ENCODE measurements at places on chromosomes 1 and 21.

DNA sequence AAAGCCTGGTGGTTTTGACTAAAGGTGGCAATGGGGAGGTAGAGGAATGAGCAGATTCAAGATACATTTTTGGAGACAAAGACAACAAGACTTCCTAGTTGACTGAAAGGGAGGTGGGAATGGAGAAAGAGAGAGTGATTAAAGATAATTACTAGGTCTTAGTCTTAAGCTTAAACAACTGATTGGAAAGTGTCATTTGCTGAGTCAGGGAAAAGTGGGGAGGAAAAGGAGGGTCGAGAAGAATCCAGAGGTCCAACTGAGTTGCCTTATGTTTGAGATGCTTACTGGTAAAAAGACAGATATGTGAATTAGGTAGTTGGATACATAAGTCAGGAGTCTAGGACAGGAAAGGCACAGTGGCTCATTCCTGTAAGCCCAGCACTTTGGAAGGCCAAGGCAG lies 179.3 kb downstream of the RGS7 start:
- no peak for DNase-seq

- no peak for DNase-seq
Observed at GRCh38 chr1:1763657-1764621, 14.3 kb downstream of the NADK start.

DNA sequence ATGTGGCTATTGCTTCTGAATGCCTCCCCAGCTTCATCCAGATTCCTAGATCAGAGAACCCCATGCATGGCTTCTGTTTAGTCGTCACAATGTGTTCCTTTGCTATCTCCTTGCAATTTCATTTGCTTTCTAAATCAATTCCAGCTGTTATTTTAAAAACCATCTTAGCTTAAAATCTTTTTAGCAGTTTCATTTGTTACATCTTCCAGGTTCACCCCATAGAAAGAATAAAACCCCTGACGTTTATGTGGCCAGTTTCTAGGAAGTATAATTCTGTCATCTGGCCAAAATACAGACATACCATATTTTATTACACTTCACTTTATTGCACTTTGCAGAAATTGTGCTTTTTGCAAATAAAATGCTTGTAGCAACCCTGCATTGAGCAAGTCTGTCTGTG lies 278.4 kb downstream of the PTPRC start:
- DNase-seq: no peak

GRCh38 chr1:55064861-55065263 lies 25.5 kb downstream of the PCSK9 start:
- DNase-seq: peak; percentile 97

DNA sequence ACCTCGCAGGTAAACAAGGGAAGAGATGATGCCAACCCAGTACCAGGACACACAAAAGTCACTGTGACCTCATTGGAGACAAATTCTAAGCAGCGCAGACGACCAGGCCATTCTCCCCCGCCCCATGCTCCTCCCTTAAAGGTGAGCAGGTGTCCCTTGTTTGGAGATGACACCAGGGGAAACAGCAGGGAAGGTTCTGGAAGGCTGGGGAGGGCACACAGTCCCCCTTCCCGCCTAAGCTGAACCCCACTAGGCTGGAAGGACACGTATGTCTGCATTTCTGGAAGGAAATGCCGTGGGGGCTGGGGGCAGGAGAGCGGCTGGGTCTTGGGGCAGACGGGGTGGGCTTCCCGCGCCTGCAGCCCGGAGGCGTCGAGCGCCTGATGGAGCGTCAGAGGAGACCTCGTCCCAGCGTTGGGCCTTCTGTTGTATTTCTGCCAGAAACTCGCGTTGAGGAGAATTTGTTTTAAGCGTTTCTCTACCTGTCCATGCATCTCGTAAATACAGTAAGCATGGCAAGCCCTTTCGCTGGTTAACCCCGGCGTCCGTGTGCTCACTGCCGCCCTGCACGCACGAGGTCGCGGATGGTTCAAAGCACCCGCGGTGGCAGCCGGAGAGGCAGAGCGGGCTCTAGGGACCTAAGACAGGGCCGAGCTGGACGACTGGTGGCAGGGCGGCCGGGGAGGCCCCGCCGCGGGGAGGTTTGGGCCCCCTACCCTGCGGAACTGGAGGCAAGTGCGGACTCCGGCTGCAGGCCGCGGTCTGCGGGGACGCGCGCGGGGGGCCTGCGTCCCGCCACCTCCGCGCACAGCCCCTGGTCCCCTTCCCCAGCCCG lies 1.2 kb upstream of the LHX4 start:
- no peak for DNase-seq

DNA sequence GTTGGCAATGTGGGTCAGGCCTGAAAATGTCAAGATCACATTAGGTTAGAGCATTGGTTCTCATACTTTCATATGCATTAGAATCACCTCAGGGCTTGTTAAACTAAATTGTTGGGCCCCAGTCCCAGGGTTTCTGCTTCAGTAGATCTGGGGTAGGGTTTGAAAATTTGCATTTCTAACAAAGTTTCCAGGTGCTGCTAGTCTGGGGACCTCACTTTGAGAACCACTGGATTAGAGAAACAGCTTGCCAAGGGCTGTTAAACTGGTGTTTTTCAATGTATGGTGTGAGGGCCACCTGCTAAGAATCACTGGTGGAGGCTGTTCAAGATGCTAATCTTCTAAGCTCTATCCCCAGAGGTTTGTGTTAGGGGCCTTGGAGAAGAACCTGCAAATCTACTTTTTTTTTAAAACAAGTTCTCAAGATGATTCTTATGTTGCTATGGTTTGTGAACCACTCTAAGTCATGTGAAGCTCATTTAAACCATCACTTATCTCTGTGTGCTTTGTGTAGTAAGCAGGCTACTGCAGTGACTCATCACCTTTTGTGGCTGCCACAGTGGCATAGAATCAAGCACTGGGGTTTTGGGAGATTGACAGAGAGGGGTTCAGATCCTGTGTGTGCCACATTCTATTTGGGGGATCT lies 152.2 kb downstream of the S1PR1 start:
- no peak for DNase-seq

- no peak for DNase-seq
Observed at GRCh38 chr1:208190784-208191183, 53.4 kb downstream of the PLXNA2 start.

GRCh38 chr1:191969290-191969689 lies 189.0 kb upstream of the RGS18 start:
- no peak for DNase-seq

GRCh38 chr1:155092641-155093040 lies 14.0 kb downstream of the EFNA3 start:
- DNase-seq: no peak

GRCh38 chr1:178092878-178093493 lies 918 bp upstream of the RASAL2 start:
- no peak for DNase-seq

DNA sequence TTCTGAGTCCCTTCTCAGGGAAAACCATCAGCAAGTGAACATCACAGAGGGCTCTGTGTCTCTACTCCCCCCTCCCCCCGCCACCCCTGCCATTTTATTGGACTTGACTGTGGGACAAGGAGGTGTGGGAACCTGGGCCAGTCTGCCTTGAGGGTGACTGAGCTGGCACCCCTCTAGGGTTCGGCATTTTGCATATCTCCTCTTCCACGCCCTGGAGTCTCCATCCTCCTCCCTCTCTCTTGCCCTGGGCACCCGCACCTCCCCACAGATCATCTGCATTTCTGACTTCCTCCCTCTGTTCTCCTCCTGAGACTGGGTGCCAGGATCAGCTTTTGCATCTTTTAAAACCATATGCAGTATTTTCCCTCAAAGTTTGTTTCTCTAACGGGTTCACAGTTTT lies 107.1 kb upstream of the ERRFI1 start:
- DNase-seq: no peak

DNA sequence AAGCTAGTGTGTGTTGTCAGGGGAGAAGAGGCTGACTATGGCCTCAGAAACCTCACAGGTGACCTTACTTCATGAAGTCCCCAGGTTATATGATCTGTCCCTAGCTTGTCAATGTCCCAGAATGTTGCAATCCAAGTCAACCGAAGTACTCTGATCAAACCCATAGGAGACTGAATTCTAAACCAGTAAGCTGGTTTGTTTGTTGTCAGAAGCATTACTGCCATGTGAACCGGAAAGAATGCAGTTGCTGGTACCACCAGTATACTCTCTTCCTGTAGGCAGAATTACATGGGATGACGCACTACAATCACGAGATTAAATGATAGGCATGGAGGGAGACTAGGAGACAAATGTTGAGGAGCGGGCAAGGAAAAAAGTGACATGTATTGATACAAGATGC lies 26.1 kb upstream of the MAN1A2 start:
- DNase-seq: no peak

- DNase-seq: no peak
Observed at GRCh38 chr21:14744368-14744767, 198.3 kb upstream of the SAMSN1 start.

- DNase-seq: no peak
Observed at GRCh38 chr1:169488157-169488556, 2.4 kb upstream of the SLC19A2 start.

DNA sequence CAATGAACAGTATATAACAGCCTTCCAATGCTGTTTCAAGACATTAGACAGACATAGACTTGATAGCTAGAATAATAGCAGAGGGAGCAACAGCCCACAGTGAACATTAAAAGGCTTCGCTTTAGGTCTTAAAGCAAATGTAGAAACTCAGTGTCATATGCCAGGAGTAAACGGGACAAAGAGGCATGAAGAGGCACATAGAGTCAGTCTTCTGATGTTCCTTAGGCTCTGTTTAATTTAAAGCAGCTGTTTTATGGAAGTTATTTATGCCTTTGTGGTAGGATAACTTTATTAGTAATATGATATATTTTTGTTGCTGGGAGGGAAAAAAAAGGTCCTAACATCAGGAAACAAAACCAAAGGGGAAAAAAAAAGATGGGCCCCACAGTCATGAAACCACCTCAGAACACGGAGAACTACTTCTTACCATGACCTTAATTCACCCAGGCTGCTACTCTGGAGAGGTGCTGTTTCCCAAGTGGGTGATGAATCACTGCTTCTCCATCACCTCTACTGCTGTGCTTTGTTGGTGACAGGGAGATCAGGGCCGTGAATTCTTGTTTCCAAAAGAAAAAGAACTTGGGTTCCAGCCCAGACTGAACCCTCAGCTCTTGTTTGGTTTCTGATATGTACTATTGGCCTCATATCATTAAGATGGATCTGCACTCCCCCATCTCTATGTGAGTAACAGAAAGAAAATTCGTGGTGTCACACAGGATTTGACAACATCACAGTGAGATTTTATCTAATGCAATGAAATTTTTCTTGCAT lies 616.9 kb downstream of the KIF26B start:
- no peak for DNase-seq

DNA sequence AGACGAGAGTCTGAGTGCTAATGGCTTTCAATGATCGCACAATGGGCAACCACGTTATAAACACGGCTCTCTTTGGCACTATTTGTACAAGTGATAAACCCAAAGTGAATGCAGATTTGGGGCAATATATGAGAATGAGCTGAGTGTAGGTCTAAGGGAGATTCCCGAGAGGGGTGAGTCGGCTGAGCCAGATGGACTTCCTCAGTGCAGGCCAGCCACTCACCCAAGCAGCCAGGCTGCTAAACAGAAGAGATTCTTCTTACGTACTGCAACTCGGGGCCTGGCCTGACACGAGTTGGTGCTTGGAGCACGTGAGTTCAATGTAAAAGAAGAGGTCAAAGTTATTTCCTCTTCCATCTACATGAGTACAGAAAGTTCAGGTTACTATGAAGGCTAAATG lies 6.2 kb upstream of the MIXL1 start:
- DNase-seq: no peak

DNA sequence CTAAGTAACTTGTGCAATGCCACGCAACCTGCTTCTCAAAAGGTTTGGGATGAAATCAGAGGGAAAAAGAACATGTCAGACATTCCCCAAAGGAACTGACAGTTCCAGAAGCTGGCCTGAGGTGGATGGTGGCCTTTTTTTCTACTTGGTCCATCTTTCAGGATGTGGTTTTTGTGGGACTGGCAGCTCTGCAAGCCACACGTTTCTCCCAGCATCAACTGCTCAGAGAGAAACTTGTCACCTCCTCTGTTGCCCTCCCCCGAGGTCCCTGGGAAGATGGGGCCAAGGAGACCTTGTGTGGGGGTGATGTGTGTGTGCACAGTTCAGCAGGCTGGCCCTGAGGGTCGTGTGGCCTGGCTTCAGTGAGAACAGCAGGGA lies 2.5 kb upstream of the DHRS3 start:
- no peak for DNase-seq

DNA sequence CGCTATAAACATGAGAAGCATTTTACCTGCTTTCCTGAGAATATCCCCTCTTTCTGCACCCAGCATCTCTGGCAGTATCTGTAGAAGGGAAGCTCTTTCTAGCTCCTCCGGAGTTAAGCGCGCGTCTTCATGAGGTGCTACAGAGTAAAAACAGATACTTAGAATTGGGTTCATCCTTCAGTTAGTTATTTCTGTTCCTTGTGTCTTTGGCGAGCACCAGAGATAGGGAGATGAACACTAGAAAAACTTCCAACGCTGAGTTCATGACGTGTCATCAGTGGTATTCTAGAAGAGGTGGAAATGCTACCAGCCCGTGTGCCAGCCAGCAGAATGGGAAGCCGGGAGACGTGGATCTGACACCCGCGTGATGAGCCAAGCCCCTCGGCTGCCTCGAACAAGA lies 2.1 kb downstream of the UTS2 start:
- no peak for DNase-seq

DNA sequence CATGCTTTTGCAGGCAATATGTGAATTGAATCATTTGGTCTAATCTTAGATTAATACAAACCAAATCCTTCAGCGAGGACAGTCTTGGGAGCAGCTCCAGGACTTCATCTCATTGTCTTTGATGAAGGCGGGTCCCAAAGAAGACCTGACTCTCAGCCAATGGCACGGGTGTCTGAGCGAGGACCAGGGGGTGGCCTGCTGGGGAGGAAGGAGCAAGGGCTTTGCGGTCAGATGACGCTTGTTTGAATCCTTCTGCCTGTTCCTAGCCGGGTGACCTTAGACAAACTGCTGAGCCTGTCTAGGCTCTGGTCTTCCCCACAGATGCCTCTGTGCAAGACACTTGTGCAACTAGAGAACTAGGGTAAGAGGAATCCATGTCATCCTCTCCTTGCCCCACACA lies 312.1 kb upstream of the VAMP3 start:
- DNase-seq: no peak

- no peak for DNase-seq
Observed at GRCh38 chr1:110760321-110760720, 85.6 kb upstream of the KCNA3 start.

GRCh38 chr1:905811-906599 lies 17.7 kb upstream of the SAMD11 start:
- DNase-seq: no peak

- DNase-seq: no peak
Observed at GRCh38 chr1:6241107-6241886, 2.7 kb upstream of the HES3 start.
